Activated CD4-positive, alpha-beta T cell treated with anti-CD3 and anti-CD28 coated beads, Interleukin-2, amount 10 ng/mL, durations not matched to agents 24 days and 14 days (primary cell): ENCODE measurements at places on chromosomes 3 and 15.

GRCh38 chr3:155334914-155335723 lies 41.6 kb upstream of the STRIT1 start:
- no peaks in the 10 kb centered on the region for H3K36me3 ChIP-seq
- H3K27me3 ChIP-seq, result no peaks in the 10 kb centered on the region
- DNase-seq, result peak; percentile 67
- peaks cover 9% of the 10 kb centered on the region for H3K4me1 ChIP-seq
- H3K4me3 ChIP-seq, result no peak overlapping the region

DNA sequence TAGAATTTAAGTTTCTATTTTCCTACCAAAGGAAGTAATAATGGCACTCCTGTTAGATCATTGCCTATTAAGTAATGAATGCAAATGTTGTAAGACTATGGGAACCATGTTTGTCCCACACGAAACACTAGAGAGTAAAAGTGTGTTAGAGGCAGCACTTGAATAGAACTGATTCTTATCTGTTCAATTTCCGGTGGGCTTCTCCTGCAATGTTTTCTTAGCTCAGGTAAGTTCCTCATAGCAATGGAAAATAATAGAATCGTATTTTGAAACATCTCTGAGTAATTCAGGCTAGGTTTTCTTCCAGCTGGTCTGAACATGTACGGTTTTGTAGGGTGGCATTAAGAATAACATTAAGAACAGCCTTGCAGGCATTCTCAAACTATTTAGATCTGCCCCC lies 145.3 kb upstream of the LIPC start:
- peaks cover 3% of the 10 kb centered on the region for H3K27me3 ChIP-seq
- H3K4me1 ChIP-seq, result peaks cover 12% of the 10 kb centered on the region
- no peak overlapping the region for H3K4me3 ChIP-seq
- no peak for DNase-seq

GRCh38 chr15:93071469-93071936 lies 17.5 kb downstream of the RGMA start:
- H3K4me3 ChIP-seq, result no peak overlapping the region
- H3K27ac ChIP-seq, result no peak overlapping the region
- H3K27me3 ChIP-seq, result peaks cover 53% of the 10 kb centered on the region
- H3K4me1 ChIP-seq, result peaks cover 7% of the 10 kb centered on the region
- H3K36me3 ChIP-seq, result no peaks in the 10 kb centered on the region

DNA sequence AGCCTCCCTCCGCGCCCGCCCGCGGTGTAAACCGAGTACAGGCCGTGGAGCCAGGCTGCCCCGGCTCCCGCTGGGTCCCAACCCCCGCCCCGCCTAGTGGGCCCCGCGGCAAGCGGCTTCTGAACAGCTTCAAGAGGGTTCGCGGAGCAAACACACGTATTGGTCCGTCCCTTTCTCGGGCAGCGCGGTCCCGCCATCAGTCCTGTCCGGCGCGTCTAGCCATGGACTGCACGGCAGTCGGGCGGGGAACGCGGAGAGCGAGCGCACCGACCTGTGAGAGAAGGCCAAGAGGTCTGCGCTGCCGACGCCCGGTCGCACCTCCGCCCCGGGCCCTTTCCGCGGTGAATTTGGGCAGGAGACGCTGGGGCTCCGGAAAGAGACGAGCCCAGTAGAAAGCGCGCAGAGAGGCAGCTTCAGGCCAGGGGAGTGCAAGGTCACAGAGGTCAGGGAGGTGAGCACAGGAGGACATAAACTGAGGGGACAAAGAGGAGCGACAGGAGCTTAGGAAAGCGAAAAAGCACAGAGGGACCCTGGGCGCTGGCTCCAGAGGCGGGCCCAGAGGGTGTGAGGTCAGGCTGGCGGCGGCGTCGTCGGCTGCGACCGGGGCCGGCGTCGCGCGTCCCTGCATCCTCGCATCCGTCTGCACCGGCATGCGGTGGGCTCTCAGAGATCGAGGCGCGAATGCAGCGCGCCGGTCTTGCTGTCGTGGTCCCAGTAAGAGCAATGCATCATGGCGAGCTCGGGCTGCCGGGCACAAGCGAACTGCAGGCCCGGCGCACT lies 1.8 kb downstream of the FOXL2 start:
- peak; percentile 76 for DNase-seq
- H3K4me3 ChIP-seq, result peak overlapping the region; percentile 79
- H3K4me1 ChIP-seq, result peaks cover 16% of the 10 kb centered on the region
- H3K27ac ChIP-seq, result peak overlapping the region; percentile 85

DNA sequence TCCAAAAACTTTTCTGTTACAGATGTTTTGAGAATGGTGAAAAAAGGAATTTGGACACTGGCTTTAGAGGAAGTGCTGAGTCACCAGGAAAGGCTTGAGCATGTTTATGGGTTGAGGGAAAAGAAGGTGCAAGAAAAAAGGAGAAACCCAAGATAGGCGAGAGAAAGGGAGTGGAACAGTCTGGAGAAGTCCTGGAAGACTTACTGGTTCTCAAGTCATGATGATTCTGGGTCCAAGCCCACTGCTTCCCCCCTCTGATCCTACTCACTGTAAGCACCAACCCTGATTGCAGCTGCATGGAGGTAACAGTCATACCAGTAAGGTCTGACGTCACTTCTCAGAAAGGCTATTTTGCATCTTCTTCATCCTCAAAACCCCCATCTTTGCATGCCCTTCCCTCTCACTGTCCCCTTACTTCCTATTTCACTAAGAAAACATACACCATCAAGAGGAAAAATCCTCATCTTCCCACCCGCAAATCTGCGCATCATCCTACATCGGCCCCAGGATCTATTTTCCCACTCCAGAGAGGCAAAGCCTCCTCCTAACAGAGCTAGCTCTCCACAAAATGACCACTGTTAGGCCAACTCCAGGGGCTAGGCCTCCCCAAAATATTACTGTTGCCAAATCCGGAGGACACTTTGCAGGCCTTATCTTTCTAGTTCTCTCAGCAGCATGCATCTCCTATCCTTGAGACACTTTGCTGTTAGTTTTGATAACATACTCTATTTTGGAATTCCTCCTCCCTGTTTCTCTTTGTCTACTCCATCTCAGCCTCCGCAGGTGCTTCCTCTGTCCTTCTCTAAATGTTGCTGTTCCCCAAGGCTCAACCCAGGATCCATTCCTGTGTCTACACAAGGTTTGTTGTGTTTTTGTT lies 3.2 kb upstream of the ATP13A3 start:
- DNase-seq, result peak; percentile 66
- no peaks in the 10 kb centered on the region for H3K27me3 ChIP-seq
- peak overlapping the region; percentile 69 for H3K27ac ChIP-seq
- peak overlapping the region; percentile 7 for H3K4me3 ChIP-seq
- peaks cover 44% of the 10 kb centered on the region for H3K4me1 ChIP-seq
- H3K36me3 ChIP-seq, result peaks cover 31% of the 10 kb centered on the region

- no peaks in the 10 kb centered on the region for H3K27me3 ChIP-seq
- H3K27ac ChIP-seq, result no peak overlapping the region
- no peak for DNase-seq
- H3K36me3 ChIP-seq, result no peaks in the 10 kb centered on the region
Measured at GRCh38 chr3:19717736-19718135, 216.3 kb downstream of the EFHB start.

DNA sequence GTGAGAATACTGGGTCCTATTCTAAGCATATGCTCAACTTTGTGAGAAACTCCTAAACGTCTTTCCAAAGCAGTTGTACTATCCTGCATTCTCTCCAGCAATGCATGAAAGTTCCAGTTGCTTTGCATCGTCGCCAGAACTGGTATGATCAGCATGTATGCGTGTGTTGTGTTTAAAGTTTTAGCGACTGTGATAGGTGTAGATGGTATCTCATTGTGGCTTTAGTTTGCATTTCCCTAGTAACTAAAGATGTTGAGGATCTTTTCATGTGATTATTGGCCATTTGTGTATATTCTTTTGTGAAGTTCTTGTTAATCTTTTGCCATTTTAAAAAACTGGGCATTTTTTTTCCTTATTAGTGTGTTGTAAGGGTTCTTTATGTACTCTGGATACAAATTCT lies 115.1 kb downstream of the SPATA16 start:
- no peak for DNase-seq
- H3K4me3 ChIP-seq, result no peak overlapping the region
